ENCODE measurements at places on chromosomes 5 and 9.

GRCh38 chr9:506281-506680 is 291.6 kb downstream of the DOCK8 start:
- DNase-seq = no peak
- H3K27ac ChIP-seq = no peak overlapping the region
- peak overlapping the region; percentile 74 for H3K4me3 ChIP-seq
- no peaks in the 10 kb centered on the region for H3K27me3 ChIP-seq
- no peaks in the 10 kb centered on the region for H3K36me3 ChIP-seq

GRCh38 chr9:135555910-135556309 is 5.6 kb upstream of the PAEP start:
- no peaks in the 10 kb centered on the region for H3K36me3 ChIP-seq
- no peak overlapping the region for H3K27ac ChIP-seq
- H3K4me1 ChIP-seq = no peaks in the 10 kb centered on the region
- no peak overlapping the region for H3K4me3 ChIP-seq

- H3K4me1 ChIP-seq = no peaks in the 10 kb centered on the region
- H3K27ac ChIP-seq = no peak overlapping the region
- DNase-seq = no peak
- H3K27me3 ChIP-seq = no peaks in the 10 kb centered on the region
Observed at GRCh38 chr5:78758169-78758839, 109.7 kb upstream of the LHFPL2 start.

GRCh38 chr9:116860509-116861120 is 173.5 kb downstream of the TRIM32 start:
- H3K27ac ChIP-seq = no peak overlapping the region
- no peaks in the 10 kb centered on the region for H3K4me1 ChIP-seq
- no peak for DNase-seq

GRCh38 chr5:53071298-53071697 is 38.3 kb downstream of the MOCS2 start:
- no peak overlapping the region for H3K4me3 ChIP-seq
- H3K27me3 ChIP-seq = no peaks in the 10 kb centered on the region
- DNase-seq = no peak
- peaks cover 56% of the 10 kb centered on the region for H3K36me3 ChIP-seq
- no peak overlapping the region for H3K27ac ChIP-seq
- H3K4me1 ChIP-seq = no peaks in the 10 kb centered on the region

DNA sequence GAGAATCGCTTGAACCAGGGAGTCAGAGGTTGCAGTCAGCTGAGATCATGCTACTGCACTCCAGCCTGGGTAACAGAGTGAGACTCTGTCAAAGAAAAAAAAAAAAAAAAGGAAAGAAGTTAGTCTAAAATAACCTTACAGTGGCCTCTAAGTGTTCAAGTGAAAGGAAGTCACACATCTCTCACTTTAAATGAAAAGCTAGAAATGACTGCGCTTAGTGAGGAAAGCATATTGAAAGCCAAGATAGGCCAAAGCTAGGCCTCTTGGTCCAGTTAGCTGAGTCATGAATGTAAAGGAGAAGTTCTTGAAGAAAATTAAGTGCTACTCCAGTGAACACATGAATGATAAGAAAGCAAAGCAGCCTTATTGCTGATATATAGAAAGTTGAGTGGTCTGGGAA is 38.1 kb downstream of the ITGA1 start:
- no peak overlapping the region for H3K4me3 ChIP-seq
- H3K27me3 ChIP-seq = no peaks in the 10 kb centered on the region
- H3K4me1 ChIP-seq = peaks cover 9% of the 10 kb centered on the region
- no peak overlapping the region for H3K27ac ChIP-seq
- DNase-seq = no peak

Data from upper lobe of right lung (tissue), 1 donor.